Stimulated activated CD8-positive, alpha-beta memory T cell treated with anti-CD3 and anti-CD28 coated beads, Interleukin-4, amount 100 ng/mL, for 48 hours (primary cell): ENCODE measurements at places on chromosomes 5 and 9.

- no peak for DNase-seq
Observed at GRCh38 chr5:166532456-166533220, 1758.8 kb upstream of the WWC1 start.

DNA sequence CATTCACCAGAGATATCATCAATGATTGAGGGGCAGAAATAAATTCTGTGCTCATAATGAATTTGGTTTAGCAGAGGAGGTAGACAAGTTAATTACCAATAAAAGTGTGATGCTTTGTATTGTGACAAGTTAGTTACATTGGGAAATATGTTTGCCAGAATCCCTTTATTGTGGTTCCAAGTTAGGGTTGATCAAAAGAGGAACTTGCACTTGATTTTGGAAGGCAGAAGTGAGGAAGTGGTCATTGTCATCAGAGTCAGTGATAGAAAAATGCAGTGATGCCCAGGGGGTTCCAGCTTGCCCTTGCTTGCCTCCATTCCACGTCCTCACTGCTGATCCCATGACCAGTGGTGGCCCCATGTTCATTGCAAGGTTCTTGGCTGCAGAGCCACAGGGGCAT lies 69.7 kb downstream of the SVEP1 start:
- no peak for DNase-seq

DNA sequence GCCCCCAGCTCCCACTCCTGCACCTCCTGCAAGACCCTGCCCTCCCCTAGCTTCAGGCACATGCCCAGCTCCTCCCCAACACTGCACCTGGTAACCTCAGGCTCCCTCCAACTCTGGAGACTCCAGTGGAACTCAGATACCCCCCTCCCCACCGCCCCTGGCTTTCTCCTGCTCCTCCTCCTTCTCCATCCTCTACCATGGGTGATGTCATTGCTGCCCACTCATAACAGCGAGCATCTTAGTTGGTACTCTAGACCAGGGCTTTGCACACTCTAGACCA lies 24.7 kb upstream of the CNOT6 start:
- DNase-seq, result no peak

DNA sequence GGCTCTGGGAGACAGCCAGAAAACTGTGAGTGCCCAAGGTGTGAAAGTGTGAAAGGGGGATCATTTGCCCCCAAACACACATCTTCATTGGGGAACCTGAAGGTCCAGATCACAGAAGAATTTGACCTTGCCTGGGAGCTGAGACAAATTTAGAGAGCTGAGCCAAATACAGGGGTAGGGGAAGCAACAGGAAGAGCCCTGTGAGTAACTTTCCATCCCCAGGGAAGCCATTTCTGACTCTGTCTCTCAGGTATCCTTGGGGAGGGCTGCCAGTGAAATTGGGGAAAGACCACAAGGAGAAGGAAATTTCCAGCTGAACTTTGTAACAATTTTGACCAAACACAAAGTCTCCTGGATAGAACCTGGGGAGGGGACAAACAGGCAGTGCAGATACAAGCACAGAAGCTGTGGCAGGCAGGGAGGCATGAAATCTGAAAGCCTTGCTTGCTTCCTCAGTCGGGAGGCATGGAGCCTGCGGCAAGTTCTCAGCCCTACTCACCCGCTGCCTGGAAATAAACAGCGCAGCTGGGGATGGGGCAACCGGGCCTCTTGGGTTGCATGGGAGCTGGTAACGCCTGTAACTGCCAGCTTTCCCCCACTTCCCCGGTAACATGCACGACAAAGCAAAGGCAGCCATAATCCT lies 31.5 kb upstream of the ZCCHC9 start:
- no peak for DNase-seq

GRCh38 chr5:150073086-150073625 lies 13.2 kb downstream of the CSF1R start:
- peak; percentile 14 for DNase-seq

DNA sequence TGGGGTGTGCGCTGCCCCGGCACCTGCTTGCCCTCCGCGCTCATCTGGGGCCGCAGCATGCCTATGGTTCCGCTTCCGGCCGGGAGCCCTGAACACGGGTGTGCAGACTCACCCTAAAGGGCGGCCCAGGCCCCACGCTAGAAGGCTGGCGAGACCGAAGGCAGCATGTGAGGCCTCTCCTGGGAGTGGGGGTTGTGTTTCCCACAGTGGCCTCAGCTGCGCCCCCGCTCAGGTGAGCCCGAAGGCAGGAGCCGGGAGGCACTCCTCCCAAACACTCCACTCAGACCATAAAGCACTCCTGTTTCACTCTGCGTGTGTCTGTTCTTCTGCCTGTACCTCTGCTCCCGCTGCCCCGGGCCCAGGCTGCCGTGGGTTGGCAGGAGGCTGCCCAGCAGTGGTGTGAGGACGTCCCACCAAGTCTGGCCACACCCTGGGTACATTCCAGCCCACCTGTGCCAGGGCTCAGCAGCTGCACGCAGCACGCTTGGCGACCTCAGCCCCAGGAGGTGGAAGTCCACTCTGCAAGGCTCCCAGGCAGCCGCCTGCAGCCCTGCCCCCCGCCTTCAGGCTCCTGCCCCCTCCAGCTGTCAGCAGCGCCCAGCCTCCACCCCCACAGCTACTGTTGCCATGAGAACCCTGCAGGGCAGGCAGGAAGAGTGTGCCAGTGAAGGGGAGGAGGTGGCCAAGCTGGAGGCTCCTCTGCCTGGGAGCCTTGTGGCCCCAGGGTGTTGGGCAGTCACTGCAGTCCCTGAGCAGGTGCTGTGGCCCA lies 1.2 kb upstream of the AJM1 start:
- no peak for DNase-seq

DNA sequence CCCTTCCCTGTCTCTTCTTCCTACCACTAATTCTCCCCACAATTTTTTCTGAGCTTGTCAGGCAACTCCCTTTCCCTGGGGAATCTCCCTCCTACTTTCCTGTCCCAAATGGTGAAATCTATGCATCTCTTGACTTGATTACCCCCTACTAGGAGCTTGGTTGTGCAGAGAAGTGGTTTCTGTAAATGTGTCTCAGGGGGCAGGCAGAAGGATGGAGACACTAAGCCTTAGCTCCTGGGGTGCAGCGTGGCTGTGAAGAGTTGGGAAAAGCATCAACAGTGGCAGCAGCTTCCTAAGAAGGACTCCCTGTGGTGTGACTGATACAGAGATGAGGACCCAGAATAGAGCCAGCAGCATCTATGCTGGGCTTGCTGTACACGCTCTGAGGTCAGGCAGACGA lies 62.3 kb downstream of the NRG2 start:
- DNase-seq, result no peak

DNA sequence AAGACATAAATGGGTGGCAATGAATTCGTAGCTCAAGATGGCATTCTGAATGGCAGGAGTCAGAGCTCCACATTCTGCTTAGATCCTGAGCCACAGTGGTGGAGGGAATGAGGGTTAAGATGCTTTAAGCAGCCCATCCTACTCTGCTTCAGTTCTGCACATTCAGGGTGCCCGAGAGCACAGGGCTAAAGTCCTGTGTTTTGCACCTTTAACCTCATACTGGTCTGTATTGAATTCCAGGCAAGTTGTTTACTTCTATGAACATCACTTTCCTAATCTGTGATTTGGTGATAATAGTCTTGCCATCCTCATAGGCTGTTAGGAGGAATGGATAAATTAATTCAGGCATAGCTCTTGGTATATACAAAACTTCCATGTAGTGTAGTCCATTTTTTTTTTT lies 321.6 kb upstream of the CD180 start:
- no peak for DNase-seq

- no peak for DNase-seq
Observed at GRCh38 chr9:98230304-98230703, 25.1 kb downstream of the TBC1D2 start.

DNA sequence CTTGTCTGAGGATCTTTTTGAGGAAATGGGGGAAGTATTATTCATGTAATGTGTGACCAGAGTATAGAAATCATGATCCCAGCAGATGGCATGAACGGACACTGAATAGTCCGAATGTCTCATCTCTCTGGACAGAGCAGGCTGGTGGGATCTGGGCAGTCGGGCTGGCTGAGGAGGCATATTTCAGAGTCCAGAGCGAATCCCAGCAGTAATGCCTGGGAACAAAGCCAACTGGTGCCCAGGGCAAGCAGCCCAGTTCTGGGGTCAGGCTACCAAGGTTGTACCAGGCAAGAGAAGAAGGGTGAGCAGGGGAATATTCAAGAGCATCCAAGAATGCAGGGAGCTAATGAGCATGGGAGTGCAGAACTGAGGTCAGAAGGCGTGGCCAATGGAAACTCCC lies 306.4 kb downstream of the ZSWIM6 start:
- DNase-seq, result no peak

- DNase-seq, result no peak
Observed at GRCh38 chr9:107881626-107882300, 392.2 kb upstream of the KLF4 start.

DNA sequence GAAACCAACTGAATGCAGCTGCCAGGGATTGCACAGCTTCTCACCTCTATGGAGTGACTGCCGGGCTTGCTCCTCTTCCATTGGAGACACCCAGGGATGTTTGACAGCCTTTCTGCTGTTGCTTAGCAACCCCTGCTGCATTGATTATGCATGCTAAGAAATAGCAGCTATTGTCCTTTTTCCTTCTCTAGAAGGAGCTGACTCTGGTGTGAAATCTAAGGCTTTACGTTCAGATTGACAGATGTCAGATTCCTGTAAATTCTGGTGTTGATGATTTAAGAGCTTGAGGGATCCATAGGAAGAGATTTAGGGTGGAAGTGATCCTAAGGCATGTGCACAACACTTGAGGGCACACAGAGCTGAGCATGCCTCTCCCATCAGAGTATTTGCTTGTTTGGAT lies 267.7 kb downstream of the NTRK2 start:
- no peak for DNase-seq

DNA sequence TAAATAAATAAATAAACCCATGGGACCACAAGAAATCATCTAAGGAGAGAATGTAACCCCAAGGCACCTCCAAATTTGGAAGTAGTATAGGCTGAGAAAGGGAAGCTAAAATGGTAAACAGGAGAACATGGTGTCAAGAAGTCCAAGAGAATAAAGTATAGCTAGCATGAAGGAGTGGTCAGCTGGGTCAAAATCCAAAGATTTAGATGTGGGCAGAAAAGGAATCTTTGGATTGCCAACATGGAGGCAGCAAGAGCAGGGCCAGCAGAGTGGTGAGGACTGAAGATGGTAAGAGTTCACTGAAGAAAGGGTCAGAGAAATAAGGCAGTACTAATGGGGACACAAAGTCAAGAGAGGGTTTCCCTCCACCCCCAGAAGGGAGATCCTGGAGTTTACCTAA lies 53.0 kb downstream of the TSSK1B start:
- DNase-seq, result no peak

DNA sequence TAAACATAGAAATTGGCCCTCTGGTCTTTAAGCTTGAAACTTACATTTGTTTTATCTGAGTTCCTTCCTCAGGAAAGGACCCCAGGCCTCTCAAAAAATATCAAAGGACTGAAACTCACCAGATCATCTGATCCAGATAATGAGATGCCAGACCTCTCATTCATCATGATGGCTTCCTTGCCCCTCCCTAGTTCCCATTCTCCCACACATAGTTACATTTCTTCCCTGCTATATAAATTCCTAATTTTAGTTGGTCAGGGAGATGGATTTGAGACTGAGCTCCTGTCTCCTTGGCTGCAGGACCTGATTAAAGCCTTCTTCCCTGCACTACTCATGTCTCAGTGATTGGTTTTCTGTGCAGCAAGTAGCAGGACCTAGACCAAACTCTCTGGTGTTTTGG lies 119.4 kb upstream of the SPIN1 start:
- DNase-seq, result no peak

DNA sequence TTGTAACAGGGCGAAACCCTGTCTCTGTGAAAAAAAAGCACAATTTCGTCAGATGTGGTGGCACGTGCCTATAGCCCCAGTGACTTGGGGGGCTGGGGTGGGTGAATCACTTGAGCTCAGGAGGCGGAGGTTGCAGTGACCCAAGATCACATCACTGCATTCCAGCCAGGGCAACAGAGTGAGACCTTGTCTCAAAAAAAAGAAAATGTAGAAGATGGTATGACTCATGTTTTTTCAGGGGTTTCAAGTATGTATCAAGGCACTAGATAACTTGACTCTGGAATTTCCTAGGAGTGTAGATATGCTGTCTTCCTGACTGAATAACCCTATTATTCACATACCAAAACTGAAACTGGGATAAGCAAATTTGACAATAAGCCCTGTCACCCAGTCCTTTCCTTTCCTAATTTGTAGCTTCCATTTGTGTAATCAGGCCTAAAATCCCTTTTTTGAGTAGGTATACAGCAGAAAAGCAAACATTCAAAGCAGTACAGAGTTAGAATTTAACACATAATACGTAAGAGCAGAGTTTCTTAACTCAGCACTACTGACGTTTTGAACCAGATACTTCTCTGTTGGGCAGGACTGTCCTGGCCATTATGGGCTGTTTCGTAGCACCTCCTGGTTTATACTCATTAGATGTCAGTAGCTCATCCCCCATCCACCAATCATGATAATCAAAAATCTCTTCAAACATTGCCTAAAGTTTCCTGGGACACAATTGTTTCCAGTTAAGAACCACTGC lies 17.3 kb upstream of the ANKRD18B start:
- DNase-seq, result peak; percentile 51

GRCh38 chr9:127535834-127536233 lies 76.2 kb upstream of the STXBP1 start:
- DNase-seq, result no peak

- DNase-seq, result no peak
Observed at GRCh38 chr9:108634204-108634603, 221.6 kb downstream of the ACTL7B start.

GRCh38 chr9:80485420-80486250 lies 913.9 kb downstream of the TLE4 start:
- DNase-seq, result no peak

- DNase-seq, result no peak
Observed at GRCh38 chr5:89071101-89071940, 188.3 kb upstream of the MEF2C start.

- DNase-seq, result no peak
Observed at GRCh38 chr5:179613460-179614071, 9.9 kb downstream of the HNRNPH1 start.

DNA sequence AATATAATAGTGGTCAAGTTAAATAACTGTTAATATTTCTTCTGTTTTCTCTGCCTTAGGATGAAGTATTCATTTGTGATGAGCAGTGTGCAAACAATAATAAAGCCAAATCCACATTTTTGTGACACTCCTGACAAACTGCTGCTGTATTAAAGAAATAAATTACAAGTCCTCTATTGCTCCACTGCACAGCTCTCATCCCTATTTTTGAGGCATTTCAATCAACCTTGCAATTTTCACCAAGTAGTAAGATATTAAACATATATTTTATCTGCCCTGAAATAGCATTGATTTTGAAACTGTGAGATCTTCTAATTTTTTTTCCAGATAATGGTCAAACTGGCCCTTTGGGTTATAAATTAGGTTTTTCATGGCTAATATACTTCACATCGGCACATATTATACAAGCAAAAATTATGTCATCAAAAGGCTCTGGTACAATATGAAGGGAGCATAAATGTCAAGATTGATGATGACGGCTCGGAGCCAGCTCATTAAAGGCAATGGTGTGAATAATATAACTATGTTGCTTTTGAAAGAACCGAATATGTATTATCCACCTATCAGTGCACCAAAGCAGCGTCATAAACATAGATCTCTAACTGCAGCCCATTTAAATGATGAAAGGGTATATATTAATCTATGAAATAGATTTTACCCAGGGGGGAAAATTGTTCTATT lies 764.9 kb downstream of the DNAH5 start:
- no peak for DNase-seq
